ENCODE measurements at places on chromosomes 11 and 22. TPM values are rescaled to one million over a fixed set of nuclear protein-coding genes. Genes with fewer than 3 reads are reported as not detected.

The ST13 gene
- 288 TPM for total RNA-seq

The GLYATL1B gene
- not detected for total RNA-seq

The CD3D gene
- not detected for total RNA-seq

DNA sequence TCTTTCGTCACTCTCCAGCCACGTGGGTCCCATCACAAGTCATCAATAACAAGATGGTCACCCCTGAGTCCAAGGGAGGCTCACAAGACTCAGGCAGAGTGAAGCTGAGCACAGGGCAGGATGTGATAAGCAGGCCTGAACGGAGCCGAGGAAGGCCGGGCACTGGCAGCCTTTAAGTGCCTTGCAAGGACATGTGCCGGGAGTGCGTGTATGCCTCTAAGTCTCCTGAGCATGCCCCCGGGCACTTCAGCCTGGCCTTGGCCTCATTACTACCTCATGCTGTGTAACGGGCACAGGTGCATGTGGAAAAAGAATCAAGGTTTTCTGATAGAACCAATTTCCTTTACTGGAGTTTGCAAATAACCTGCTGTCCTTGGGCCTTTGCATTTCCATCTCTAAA is 55.8 kb downstream of the UBASH3B start:
- H3K27ac ChIP-seq = no peak overlapping the region
- no peaks in the 10 kb centered on the region for H3K4me1 ChIP-seq
- H3K4me3 ChIP-seq = no peak overlapping the region
- no peaks in the 10 kb centered on the region for H3K27me3 ChIP-seq
- no peak for DNase-seq
- no peaks in the 10 kb centered on the region for H3K36me3 ChIP-seq

DNA sequence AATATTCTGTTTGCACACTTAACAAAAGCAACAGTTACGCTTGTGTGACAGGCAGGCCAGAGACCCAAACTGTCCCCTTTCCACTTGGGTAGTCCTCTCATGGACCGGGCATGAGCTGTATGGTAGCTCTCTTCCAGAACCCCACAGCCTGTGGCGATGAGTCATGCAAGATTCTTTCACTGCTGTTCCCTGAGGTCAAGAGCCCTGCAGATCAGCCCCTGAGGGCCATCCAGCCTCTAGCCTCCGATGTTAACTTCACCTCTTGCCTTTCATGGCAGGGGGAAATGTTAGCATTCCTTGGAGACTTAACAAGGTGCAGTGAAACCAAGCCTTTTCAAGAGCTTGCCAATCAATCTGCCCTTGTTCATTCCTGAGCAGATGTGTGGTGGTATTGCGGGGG is 63.2 kb upstream of the DEUP1 start:
- H3K27me3 ChIP-seq = no peaks in the 10 kb centered on the region
- H3K27ac ChIP-seq = no peak overlapping the region
- H3K4me3 ChIP-seq = no peak overlapping the region

DNA sequence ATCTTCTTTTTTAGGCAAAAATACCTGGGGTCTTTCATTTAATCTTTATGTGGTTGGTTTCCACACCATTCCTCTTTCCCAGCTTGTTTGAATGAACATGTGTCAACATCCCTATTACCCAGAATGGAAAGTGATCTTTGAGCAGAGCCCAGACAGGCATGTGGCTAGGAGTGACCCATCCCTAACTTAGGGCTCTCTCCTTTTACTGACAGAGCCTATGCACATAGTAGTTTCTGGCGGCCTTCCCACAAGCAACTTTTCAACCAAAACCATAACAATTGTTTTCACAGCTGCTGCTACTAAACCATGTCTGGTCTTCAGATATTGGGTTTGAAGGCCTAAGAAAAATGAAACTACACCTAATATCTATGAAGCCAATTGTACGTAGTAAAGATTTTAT is 107.5 kb downstream of the TENM4 start:
- H3K27ac ChIP-seq = no peak overlapping the region
- H3K36me3 ChIP-seq = no peaks in the 10 kb centered on the region
- no peak for DNase-seq
- H3K27me3 ChIP-seq = no peaks in the 10 kb centered on the region

GRCh38 chr11:74671520-74672196 is 59.6 kb downstream of the CHRDL2 start:
- no peaks in the 10 kb centered on the region for H3K36me3 ChIP-seq
- H3K4me3 ChIP-seq = no peak overlapping the region
- H3K4me1 ChIP-seq = peaks cover 7% of the 10 kb centered on the region
- H3K27me3 ChIP-seq = no peaks in the 10 kb centered on the region
- peak overlapping the region; percentile 89 for H3K27ac ChIP-seq

- H3K4me1 ChIP-seq = peaks cover 67% of the 10 kb centered on the region
- H3K27me3 ChIP-seq = no peaks in the 10 kb centered on the region
- no peak for DNase-seq
- no peak overlapping the region for H3K4me3 ChIP-seq
These were observed 15.4 kb downstream of the EHD1 start for GRCh38 chr11:64862987-64863390.

DNA sequence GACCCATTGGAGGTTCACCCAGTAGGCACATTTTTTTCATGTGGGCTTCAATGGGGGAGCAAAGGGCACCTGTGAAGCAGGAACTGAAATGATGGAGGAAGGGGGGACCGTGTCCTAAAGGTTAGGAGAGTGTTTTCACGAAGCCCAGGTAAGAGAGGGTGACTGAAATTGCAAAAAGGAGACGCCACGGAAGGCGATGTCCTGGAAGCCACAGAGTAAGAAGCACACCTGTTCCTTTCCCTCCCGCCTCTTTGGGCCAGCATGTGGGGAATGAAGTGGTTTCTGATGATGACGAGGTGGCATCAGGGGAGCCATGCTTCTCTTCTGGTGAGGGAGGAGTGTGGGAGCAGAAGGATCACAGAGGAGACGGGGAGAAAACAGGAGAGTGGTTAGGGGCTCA is 37.0 kb upstream of the MICAL2 start:
- no peak overlapping the region for H3K4me3 ChIP-seq
- H3K36me3 ChIP-seq = no peaks in the 10 kb centered on the region
- DNase-seq = no peak
- H3K27me3 ChIP-seq = no peaks in the 10 kb centered on the region
- H3K4me1 ChIP-seq = peaks cover 37% of the 10 kb centered on the region
- H3K27ac ChIP-seq = no peak overlapping the region

GRCh38 chr11:17641792-17642350 is 77.5 kb upstream of the MYOD1 start:
- H3K4me3 ChIP-seq = no peak overlapping the region
- DNase-seq = no peak
- no peak overlapping the region for H3K27ac ChIP-seq
- no peaks in the 10 kb centered on the region for H3K36me3 ChIP-seq
- H3K4me1 ChIP-seq = no peaks in the 10 kb centered on the region

DNA sequence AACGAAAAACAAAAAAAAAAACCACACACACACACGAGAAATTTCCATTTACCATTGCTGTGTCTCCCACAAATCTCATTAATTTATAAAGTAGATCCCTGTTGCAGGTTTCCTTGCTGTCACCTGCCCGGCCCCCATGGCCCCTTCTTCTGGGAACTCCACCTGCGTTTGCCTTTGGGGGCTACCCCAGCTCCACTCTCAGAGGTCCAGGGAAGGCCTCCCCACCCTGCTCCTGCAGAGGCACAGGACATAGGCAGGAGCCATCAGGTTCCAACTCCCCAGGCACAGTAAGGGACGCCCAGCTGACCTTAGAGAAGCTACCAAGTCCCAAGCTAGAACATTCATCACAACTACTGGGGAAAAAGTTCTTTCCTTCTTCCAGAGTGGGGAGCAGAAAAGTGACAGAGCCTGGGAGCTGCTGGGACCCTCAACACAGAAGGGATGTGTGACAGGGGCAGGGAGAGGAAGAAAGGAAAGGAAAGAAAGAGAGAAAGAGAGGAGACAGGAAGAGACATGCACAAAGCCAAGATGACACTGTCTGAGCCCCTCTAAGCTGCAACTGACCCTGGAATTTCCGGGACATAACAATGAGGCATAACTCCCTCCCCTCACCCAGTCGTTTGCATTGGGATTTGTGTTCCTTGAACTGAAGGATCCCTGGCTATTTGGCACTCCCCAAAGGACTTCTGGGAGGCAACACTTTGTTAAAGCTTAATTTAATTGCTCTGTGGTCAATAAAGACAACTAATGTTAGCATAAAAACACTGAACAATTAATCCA is 175.7 kb downstream of the SHANK2 start:
- no peaks in the 10 kb centered on the region for H3K4me1 ChIP-seq
- no peaks in the 10 kb centered on the region for H3K27me3 ChIP-seq
- DNase-seq = no peak

DNA sequence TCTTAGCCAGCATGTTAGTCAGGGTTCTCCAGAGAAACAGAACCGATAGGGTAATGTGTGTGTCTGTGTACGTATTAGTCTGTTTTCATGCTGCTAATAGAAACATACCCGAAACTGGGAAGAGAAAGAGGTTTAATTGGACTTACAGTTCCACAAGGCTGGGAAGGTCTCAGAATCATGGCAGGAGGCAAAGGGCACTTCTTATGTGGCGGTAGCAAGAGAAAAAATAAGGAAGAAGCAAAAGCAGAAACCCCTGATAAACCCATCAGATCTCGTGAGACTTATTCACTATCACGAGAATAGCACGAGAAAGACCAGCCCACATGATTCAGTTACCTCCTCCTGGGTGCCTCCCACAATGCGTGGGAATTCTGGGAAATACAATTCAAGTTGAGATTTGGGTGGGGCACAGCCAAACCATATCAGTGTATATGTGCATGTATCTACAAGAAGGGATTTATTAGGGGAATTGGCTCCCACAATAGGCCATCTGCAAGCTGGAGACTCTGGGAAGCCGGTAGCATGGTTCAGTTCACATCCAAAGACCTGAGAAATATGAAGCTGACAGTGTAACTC is 173.7 kb upstream of the NECTIN1 start:
- H3K4me3 ChIP-seq = no peak overlapping the region
- DNase-seq = no peak
- peaks cover 24% of the 10 kb centered on the region for H3K4me1 ChIP-seq
- no peaks in the 10 kb centered on the region for H3K36me3 ChIP-seq
- H3K27ac ChIP-seq = no peak overlapping the region

DNA sequence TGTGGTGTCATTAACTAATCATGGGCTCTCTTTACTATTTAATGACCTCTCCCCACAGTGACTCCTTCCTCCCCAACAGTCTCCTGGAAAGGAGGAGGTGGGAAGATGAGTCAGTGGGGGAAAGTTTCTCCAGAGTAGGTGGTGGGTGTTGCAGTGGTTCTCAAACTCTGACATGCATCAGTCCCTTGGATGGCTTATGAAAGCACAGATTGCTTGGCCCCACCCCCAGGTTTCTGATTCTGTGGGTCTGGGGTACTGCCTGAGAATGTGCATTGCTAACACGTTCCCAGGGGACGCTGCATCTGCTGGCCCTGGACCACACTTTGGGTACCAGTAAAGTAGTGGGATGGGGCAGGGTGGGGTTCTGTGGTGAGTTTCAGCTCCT is 9.8 kb downstream of the CD82 start:
- no peaks in the 10 kb centered on the region for H3K27me3 ChIP-seq
- no peaks in the 10 kb centered on the region for H3K36me3 ChIP-seq
- no peak overlapping the region for H3K4me3 ChIP-seq
- H3K27ac ChIP-seq = peak overlapping the region; percentile 81
- no peak for DNase-seq

DNA sequence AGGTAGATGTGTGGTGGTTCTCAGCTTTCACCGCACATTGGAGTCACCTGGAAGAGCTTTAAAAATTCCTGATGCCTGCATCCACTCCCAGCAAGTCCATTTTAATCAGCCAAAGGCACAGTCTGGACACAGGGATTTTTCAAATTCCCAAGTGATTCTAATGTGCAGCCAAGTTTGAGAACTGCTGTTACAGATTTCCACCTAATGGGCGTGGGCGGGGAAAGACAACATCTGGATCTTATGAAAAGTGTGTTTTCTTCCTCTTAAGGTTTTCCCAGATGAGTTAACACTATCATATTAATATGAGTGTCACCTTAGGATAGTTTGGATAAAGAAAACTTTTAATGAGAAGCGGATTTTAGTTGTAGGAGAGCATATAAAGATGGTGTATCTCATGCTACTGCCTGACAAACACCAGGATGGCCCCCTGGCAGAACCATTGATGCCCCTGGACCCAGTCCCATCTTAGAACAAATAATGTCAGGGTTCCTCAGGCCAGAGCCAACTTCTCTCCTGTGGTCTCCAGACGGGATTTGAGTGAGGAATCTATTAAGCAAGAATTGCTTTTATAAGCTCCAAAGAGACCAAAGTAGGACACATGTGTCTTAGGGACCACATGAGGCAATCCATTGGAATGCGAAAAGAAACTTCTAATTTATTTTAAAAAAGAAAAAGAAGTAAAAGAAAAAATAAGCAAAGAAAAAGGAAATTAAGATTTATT is 31.9 kb downstream of the POU2AF1 start:
- H3K4me3 ChIP-seq = no peak overlapping the region
- no peaks in the 10 kb centered on the region for H3K36me3 ChIP-seq
- H3K4me1 ChIP-seq = peaks cover 11% of the 10 kb centered on the region
- H3K27me3 ChIP-seq = no peaks in the 10 kb centered on the region
- DNase-seq = no peak

- H3K4me3 ChIP-seq = no peak overlapping the region
- no peak for DNase-seq
- H3K27ac ChIP-seq = no peak overlapping the region
- H3K36me3 ChIP-seq = no peaks in the 10 kb centered on the region
- H3K27me3 ChIP-seq = no peaks in the 10 kb centered on the region
These were observed 624.9 kb downstream of the ETS1 start for GRCh38 chr11:127962416-127962815.

Measured in stomach (tissue), 19 donors.